ENCODE measurements at places on chromosomes 4 and X. TPM values are rescaled to one million over a fixed set of nuclear protein-coding genes. Genes with fewer than 3 reads are reported as not detected.
A peak's percentile ranks its signal among the peaks of the same experiment; 100 is the strongest.

GRCh38 chr4:128721896-128722295 is 87.6 kb upstream of the JADE1 start:
- H3K36me3 ChIP-seq = no peaks in the 10 kb centered on the region
- no peak overlapping the region for H3K27ac ChIP-seq
- H3K4me1 ChIP-seq = no peaks in the 10 kb centered on the region
- no peaks in the 10 kb centered on the region for H3K27me3 ChIP-seq

DNA sequence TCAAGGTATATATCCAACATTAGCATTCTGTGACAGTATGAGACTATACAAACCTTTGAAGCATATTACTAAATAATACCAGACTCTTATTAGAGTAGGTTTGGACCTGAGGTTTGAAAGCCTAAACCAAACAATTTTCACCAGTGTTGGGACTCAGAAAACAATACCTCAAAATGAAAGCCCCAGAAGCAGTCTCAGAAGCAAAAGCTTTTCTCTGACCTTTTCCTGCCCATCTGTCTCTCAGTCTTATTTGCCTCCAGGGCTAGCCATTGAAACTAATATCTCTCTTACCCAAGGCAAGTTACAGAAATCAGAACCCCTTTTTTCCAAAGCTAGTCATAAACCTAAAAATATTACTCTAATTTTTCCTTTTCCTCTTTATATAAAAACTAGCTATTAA is 163.3 kb downstream of the PTCHD1 start:
- no peaks in the 10 kb centered on the region for H3K27me3 ChIP-seq
- no peaks in the 10 kb centered on the region for H3K4me1 ChIP-seq
- H3K27ac ChIP-seq = no peak overlapping the region
- DNase-seq = no peak

DNA sequence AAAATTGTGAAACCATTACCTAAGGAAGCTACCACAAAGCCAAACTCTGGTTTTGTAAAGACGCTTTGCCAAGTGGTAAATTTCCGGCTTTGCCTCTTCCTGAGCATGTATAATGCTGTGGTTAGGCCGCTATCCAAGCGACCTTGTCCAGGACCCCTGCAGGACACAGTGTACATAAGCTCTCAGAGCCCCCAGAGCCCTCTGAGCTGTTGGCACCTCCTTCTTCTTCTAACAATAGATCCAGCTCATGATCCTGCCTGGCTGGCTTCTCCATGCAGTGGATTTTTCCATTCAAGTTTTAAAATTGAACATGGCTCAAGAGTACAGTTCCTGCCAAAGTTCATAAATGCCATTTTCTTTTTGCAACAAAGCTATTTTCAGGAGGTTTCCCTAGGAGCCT is 326.7 kb downstream of the MAPK10 start:
- peaks cover 2% of the 10 kb centered on the region for H3K4me1 ChIP-seq
- H3K4me3 ChIP-seq = no peak overlapping the region
- no peaks in the 10 kb centered on the region for H3K27me3 ChIP-seq
- no peaks in the 10 kb centered on the region for H3K36me3 ChIP-seq

DNA sequence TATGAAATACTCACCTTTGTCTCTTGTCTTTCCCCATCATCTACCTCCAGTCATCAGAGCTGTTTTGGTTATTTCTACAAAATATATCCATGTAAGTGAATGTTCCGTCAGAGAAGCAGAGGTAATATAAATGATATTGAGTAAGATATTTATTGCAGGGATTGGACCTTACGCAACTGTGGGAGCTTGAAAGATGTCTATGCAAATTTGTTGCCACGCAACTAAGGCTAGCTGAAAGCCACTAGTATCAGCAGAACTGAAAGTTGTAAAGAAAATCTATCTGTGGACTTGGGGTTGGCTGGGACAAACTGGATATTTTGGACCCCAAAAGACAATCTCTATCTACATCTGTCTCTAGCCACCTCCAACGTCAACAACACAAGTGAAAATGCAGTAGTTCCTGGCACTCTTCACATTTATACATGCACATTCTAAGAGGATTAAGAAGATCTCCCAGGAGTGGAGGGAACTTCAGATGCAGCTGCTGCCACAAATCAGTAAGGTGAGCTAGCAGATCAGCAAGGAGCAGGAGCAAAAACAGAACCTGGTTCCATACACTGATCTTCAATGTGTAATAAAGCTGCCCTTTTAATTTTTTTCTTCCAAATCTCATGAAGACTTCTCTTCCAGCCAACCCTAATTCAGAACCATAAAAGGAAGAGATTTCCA is 8.5 kb upstream of the CCSER1 start:
- no peaks in the 10 kb centered on the region for H3K27me3 ChIP-seq
- H3K27ac ChIP-seq = no peak overlapping the region
- H3K4me3 ChIP-seq = no peak overlapping the region

- no peaks in the 10 kb centered on the region for H3K27me3 ChIP-seq
- no peaks in the 10 kb centered on the region for H3K36me3 ChIP-seq
- H3K27ac ChIP-seq = no peak overlapping the region
- DNase-seq = no peak
- H3K4me1 ChIP-seq = no peaks in the 10 kb centered on the region
Measured at GRCh38 chr4:171025776-171026175, 787.4 kb upstream of the GALNTL6 start.

GRCh38 chr4:143986180-143986579 is 33.0 kb downstream of the GYPB start:
- H3K36me3 ChIP-seq = no peaks in the 10 kb centered on the region
- no peak for DNase-seq
- no peaks in the 10 kb centered on the region for H3K4me1 ChIP-seq
- no peak overlapping the region for H3K27ac ChIP-seq

- H3K4me3 ChIP-seq = no peak overlapping the region
- H3K27me3 ChIP-seq = no peaks in the 10 kb centered on the region
- DNase-seq = no peak
- H3K36me3 ChIP-seq = no peaks in the 10 kb centered on the region
- no peak overlapping the region for H3K27ac ChIP-seq
Measured at GRCh38 chr4:76153356-76153755, 5.2 kb upstream of the NUP54 start.

DNA sequence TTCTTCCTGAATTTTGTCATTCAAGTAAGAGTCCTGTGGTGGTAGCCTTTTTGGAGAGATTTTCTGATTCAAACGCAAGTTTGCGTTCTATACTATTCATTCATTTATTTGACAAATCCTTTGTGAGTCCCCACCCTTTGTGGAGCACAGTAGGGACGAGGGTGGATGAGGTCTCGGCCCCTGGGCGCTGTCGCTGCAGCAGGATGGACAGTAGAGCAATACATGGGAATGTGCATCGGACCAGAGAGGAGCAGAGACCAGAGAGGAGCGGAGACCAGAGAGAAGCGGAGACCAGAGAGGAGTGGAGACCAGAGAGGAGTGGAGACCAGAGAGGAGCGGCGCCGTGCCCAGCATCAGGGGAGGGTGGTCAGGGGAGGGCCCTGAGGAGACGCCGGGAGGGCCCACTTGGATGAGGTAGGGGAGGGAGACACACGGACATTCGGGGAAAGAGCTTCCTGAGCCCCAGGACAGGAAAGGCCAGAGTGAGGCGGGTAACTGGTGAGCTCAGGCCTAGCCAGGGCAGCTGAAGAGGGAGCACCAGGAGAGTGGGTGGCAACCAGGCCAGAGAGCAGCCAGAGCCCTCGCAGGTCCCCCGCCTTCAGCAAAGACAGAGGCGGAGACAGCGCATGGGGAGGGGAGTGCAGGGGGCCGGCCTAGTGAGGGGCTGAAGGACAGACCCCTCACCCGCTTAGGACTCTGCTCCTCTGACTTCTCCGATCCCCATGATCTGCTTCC is 67.3 kb downstream of the NAT8L start:
- H3K4me1 ChIP-seq = no peaks in the 10 kb centered on the region
- H3K36me3 ChIP-seq = no peaks in the 10 kb centered on the region
- no peak overlapping the region for H3K4me3 ChIP-seq
- no peaks in the 10 kb centered on the region for H3K27me3 ChIP-seq
- no peak for DNase-seq
- no peak overlapping the region for H3K27ac ChIP-seq

DNA sequence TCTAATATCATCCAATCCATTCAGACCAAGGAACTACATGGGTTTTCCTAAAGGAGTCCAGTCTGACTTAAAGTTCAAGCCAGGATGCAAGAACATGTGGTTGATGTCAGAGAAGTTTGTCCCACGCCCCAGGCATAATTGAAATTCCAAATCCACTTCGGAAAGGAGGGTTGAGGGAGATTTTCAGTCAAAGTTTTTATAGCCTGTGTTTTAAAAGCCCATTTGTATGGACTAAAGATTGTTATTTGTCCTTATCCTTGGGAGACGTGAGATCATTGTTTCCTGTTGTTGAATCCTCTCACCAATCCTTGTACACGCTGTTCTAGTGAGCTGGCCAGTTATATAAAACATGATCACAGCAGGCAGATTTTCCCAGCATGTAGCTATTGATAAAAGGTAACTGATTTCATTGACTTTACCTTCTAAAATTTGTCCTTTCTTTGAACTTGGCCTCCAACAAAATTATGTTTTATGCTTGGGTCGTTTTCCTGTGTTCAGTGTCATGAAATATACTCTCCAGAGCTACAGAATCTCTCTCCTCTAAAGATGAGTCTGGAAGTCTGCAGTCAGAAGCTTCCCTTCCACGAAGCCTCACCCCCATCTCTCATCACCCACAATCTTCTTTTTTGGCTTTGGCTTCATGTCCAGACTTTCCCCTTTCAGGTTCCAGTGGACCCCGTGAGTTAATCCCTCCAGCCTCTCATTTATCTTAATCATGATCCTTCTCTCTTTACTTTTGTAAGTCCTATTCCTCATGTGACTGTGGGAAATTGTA is 92.9 kb downstream of the ATP10D start:
- no peak overlapping the region for H3K4me3 ChIP-seq
- no peak for DNase-seq
- H3K36me3 ChIP-seq = peaks cover 6% of the 10 kb centered on the region
- H3K27ac ChIP-seq = peak overlapping the region; percentile 84
- no peaks in the 10 kb centered on the region for H3K27me3 ChIP-seq
- no peaks in the 10 kb centered on the region for H3K4me1 ChIP-seq

DNA sequence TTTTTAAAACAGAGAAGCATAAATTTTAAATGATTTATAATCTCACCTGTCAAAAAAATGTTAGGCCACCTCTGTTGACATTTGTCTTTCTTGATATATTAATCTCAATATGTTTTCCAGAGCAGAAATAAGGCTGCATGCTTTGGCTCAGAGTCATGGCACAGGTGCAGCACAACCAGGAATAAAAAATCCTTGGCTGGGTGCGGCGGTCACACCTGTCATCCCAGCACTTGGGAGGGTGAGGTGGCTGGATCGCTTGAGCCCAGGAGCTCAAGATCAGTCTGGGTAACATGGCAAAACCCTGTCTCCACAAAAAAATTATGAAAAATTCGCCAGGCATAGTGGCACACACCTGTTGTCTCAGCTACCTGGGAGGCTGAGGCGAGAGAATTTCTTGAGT is 18.1 kb downstream of the CPLX1 start:
- H3K36me3 ChIP-seq = no peaks in the 10 kb centered on the region
- no peak overlapping the region for H3K4me3 ChIP-seq
- H3K27me3 ChIP-seq = no peaks in the 10 kb centered on the region

GRCh38 chr4:41572956-41573355 is 35.0 kb downstream of the LIMCH1 start:
- no peak overlapping the region for H3K27ac ChIP-seq
- DNase-seq = no peak
- H3K27me3 ChIP-seq = no peaks in the 10 kb centered on the region
- H3K4me3 ChIP-seq = no peak overlapping the region
- H3K4me1 ChIP-seq = peaks cover 14% of the 10 kb centered on the region

DNA sequence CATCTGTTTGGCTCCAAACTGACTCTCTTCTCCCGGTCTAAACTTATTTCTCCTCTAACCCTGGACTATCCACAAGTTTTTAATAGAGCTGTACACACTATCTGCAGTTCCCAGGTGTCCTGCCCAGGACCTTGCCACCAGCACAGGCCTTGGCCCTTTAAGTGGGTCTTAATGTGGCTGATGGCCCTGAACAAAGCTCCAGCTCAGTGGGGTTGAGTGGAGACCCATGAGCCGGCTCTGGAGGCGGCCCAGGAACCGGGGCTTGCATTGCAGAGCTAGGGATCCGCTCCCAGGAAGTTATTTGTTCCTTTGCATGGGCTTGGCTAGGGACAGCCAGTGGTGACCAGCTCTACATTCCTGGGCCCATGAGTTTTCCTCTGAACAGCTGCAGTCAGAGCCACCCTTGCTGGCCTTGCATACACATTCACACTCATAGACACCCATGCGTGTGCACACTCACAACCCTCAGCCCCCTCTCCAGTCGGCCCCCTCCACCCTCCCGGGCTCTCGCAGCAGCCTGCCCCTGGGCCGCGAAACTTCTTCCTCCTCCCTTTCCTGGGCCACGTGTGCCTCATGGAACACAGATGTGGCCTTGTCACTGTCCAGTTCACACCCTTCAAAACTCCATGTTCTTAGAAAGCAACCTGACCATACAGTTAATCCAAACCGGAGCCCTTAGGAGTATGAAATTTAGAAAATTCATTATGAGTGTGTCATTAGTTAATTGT is 58.2 kb downstream of the GPR143 start:
- H3K4me1 ChIP-seq = no peaks in the 10 kb centered on the region
- H3K36me3 ChIP-seq = peaks cover 15% of the 10 kb centered on the region
- no peak overlapping the region for H3K27ac ChIP-seq
- no peak for DNase-seq
- no peaks in the 10 kb centered on the region for H3K27me3 ChIP-seq

GRCh38 chr4:155759372-155760252 is 791 bp downstream of the GUCY1B1 start:
- no peaks in the 10 kb centered on the region for H3K36me3 ChIP-seq
- H3K4me3 ChIP-seq = peak overlapping the region; percentile 73
- H3K4me1 ChIP-seq = peaks cover 2% of the 10 kb centered on the region
- DNase-seq = peak; percentile 74
- H3K27me3 ChIP-seq = no peaks in the 10 kb centered on the region
- H3K27ac ChIP-seq = peak overlapping the region; percentile 82

SH3RF1 gene
- 35.7 TPM for total RNA-seq

SATL1 gene
- total RNA-seq = not detected

TRPC5OS gene
- total RNA-seq = not detected

TTC29 gene
- 0.28 TPM for total RNA-seq

MPP1 gene
- 47.0 TPM for total RNA-seq

TAF7L gene
- not detected for total RNA-seq

MAD2L1 gene
- 1.9 TPM for total RNA-seq

NEIL3 gene
- 0.35 TPM for total RNA-seq

GAB1 gene
- total RNA-seq = 38.0 TPM

FMR1NB gene
- not detected for total RNA-seq

KIF4A gene
- 0.35 TPM for total RNA-seq

DMRTC1B gene
- total RNA-seq = 2.0 TPM

ATP2B3 gene
- total RNA-seq = not detected

All from kidney (tissue), 22 donors.